ENCODE measurements at places on chromosomes 13 and 19.
A peak's percentile ranks its signal among the peaks of the same experiment; 100 is the strongest.

- DNase-seq: no peak
Measured at GRCh38 chr19:13052447-13053175, 50.0 kb downstream of the LYL1 start.

DNA sequence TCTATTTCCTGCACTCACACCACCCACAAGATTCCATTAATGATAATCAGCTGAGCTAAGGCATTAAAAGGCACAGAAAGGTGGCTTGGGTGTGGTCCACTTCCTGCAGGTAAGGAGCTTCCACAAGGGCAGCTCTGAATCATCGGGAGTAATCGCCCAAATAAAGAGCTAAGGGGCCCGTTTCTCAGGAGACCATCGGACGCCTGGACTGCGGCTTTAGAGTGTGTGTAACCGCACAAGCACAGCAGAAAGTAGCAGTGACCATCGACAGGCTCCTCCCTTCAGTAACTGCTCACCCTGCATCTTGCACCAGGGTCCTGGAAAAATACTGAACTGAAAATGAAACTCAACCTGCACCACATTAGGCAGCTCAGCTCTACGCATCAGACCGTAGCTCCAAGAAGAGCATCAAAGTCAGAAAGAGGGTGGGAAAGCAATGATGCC, 6.0 kb downstream of the STK24 start:
- DNase-seq: peak; percentile 58

- DNase-seq: no peak
Measured at GRCh38 chr19:40691421-40692211, 1.2 kb upstream of the NUMBL start.

GRCh38 chr19:45097776-45098520, 5.0 kb downstream of the PPP1R37 start:
- DNase-seq: no peak

DNA sequence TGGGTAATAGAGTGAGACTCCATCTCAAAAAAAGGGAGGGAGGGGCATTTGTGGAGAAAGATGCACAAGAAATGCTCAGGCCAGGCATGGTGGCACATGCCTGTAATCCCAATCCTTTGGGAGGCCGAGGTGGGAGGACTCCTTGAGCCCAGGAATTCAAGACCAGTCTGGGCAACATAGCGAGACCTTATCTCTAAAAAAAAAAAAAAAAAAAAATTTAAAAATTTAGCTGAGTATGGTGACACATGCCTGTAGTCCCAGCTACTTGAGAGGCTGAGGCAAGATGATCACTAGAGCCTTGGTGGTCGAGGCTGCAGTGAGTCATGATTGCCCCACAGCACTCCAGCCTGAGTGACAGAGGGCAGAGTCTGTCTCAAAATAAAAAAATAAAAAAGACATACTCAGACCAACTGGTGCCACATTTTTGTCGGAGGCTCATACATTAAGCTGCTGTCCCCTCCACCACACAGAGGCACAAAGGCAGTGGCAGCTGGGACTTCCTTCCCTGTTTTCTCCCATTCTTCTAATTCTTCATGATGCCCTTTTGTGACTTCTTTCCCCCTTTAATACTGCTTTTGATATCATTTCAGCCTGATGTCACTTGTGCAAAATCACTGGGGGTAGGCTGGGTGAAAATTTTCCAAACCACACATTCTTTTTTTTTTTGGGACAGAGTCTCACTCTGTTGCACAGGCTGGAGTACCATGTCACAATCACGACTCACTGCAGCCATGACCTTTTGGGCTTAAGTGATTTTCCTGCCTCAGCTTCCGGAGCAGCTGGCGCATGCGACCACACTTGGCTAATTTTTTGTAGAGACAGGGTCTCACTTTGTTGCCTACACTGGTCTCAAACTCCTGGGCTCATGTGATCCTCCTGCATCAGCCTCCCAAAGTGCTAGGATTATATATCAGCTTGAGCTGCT, 26.8 kb upstream of the CXCL17 start:
- no peak for DNase-seq

GRCh38 chr19:870963-871401, 11.5 kb downstream of the CFD start:
- DNase-seq: no peak

DNA sequence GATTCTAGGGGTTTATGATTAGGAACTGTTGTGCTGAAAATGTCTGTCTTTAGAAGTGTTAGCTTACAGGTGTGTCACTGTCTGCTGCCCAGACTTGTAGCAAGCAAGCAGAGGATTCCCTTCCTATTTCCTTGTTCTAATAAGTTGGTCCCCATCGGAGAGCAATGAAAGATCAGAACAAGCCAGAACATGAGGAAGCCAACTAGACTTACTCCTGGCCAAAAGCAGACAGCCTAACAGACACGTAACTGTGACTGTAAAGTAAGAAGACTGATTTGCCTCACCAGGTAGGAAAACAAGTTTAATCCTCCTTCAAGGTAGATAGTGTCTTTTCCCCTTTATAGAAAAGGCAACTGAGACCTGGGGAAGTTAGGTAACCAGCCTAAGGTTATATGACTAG, 12.5 kb downstream of the POLR1D start:
- DNase-seq: no peak

DNA sequence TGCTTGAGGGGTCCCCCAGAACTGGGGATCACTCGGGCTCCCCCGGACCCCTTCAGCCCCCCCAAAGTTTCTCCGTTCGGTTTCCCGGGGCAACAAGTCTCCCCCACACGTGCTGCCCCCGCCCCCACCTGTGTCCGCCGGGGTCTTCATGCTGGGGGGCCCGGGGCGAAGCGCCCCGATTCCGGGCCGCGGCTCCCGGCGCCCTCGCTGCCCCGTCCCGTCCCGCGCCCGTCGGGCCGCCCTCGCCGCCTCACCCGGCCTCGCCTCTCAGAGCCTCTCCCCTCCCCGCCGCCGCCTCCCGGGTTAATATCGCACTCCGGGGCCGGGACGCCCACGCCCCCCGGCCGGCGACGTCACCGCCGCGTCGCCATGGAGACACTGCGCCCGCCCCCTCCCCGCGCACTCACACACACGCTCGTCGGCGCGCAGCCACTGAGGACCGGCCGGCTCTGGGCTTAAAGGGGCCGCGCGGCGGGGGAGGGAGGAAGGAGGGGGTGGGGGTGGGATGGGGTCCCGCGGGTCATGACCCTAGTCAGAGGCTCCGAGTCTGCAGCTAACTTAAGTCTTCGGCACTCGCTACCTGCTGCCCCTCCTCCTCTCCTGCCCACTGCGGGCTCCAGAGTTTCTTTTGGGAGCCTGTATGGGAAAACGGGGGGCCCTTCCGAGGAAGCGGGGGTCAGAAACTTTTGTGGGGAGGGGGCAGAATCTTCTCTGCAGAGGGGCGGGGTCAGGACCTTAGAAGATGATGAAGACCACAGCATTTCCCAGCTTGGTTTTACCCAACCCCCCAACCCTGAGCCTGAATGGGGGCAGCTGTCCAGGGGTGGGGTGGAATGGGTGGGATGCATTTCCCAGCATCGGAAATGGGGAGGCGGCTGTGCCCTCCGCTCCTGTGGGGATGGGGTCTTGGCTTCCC, at the start of gene ERF:
TSS of gene ERF (minus strand) at position 279 of the 916 bp plus-strand sequence. CDS start at position 150, 129 bp downstream.
- peak; percentile 94 for DNase-seq

DNA sequence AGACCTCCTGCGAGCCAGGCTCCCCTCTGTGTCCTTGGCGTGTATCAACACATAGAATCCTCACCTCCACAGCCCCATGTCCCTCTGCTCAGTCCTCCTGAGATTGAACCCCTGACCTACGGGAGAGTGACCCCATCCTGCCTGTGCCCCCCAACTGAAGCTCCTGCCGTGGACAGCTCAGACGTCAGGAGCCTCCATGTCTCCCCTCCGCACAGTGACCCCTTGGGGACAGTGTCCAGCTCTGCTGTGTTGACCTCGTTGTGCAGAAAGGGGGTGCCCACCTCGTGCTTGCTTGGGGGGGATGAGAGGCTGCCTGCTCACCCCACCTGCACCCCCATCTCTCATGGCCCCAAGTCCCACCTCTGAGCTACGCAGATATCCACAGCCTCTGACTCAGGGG, 490 bp upstream of the SIGLEC9 start:
- no peak for DNase-seq

DNA sequence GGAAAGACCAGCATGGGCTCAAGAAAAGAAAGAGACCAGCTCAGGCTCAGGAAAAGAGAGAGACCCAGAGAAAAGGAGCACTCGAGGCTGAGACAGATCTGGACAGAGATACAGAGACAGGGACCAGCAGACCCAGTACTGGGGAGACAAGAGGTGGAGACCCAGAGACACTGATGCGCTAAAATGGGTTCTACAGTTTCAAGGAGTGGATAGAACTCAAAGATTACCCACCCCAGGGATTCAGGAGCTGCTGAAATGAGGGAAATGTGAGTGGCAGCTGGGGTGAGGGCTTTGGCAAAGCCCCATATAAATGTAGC, 609 bp upstream of the ZSCAN18 start:
- no peak for DNase-seq

DNA sequence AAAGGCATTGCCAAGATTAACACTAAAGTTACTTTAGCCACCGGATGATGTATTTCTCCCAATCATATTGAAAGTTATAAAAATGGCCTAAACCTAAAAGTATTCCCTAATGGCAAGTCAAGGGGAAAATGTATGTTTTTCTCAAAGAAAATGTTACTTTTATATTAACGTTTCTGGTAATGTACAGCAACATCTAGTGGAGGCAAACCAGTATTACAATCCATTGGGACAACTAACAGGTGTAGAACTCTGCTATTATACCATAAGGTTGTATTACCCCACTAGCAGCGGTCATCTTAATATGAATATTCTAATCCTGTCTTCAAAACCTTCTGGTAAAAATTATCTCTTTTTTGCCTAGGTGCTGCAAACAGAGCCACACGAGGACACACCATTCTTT, 69.2 kb downstream of the ZNF100 start:
- peak; percentile 53 for DNase-seq

DNA sequence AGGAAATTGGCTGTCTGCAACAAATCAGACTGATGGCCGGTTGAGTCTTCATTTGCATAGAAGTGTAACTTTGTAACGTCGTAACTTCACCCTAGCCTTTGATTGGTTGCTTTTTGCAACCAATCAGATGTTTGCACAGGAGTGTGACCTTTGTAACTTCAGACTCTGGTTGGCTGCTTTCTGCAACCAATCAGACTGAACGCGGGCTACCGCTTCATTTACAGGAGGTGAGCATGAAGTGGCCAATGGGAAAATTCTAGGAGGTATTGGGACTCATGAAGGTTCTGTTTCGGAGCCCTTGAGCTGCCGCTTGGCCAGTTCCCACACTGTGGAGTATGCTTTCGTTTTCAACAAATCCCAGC, 441 bp upstream of the ZNF559 start:
- peak; percentile 69 for DNase-seq

DNA sequence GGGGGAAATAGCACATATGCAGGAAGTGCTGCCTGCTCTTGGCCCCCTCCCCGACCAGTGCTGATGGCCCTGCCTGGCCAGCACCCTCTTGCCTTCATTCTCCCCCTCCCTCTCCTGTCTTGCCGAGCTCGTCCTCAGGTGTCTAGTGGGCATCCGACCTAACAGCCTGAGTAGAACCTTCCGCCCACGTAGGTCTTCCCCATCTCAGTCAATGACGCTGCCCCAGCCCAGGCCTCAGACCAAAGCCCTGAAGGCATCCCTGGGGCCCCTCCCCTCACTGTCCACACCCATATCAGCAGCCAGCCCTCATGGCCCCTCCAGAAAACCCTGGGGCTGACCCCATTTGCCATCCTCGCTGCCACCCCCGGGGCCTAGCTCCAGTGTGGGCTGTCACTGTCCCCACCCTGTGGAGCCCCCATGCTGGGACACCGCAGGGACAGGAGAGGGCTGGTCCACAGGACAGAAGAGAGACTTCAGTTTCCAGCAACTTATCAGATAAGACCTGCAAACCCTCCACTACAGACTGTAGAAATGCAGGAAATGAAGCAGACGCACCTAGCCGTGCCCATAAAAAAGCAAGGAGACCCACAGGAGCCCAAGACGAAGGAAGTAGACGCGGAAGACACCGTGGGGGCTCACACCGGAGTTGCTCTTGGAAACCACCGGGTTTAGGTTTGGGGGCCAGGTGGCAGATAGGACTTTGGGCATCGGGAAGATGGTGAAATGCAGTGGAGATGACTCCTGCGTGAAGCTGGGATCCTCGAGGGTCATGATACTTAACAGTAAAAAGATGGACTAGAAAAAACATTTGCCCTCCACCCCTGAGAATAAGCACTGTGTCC, 38.3 kb downstream of the AP1M1 start:
- DNase-seq: no peak

- DNase-seq: peak; percentile 71
Measured at GRCh38 chr19:2391118-2391725, 31.2 kb downstream of the TMPRSS9 start.

- DNase-seq: no peak
Measured at GRCh38 chr13:74299721-74300120, 165.5 kb upstream of the KLF12 start.

- no peak for DNase-seq
Measured at GRCh38 chr13:110431425-110432294, 124.6 kb downstream of the COL4A2 start.

GRCh38 chr19:35851213-35852028, 883 bp downstream of the NPHS1 start:
- DNase-seq: no peak

DNA sequence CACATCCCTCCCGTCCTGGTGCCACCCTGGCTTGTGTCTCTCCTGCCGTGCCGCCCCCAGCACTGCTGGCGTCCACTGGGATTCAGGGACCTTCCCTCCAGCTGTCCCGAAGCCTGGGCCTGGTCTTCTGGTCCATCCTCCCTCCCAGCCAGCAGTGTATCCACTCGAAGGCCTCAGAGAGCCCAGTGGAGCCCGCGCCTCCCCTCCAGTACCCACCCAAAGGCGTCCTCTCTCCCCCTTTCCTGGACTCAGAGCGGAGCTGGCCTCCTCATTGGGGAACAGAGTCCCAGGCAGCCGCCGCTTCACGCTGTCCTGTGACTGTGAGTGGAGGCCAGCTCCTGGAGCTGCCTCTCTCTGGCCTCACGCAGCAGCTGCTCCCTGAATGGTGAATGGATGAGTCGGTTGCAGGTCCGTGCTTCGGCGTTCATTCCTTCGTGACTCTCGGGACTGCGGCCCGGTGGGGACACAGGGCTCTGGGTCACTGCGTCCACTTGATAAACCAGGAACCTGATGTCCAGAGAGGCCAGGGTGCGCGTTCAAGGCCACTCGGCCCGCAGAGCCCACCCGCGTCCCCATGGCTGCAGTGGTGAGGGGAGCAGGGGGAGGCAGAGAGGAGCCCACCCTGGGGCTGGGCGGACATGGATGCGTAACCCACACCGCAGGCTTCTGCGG, 12.1 kb downstream of the ONECUT3 start:
- DNase-seq: no peak

- DNase-seq: no peak
Measured at GRCh38 chr13:33842207-33842606, 24.3 kb downstream of the RFC3 start.

Measured in CD4-positive, alpha-beta T cell treated with Interleukin-2 at 100 ng/mL for 4 hours (primary cell).